ENCODE measurements at places on chromosomes 3 and 15. TPM values are rescaled to one million over a fixed set of nuclear protein-coding genes. Genes with fewer than 3 reads are reported as not detected.

DNA sequence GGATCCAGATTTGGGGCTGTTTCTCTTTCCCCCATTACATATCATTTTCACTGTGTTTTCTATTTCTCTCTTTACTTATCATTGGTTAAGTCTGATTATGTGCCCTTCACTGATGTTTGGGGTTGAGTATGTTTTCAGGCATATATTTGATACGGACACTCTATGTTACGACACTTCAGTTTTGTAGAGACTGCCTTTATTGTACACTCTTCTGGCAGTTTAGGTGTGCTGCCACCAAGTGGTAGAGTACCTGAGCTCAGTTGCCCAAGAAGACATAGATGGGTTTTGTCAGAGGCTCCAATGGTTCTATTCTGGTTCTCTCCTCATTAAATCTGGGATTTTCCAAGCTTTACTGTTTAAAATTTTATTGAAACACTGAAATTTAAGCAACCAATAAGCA lies 255.0 kb upstream of the ROPN1 start:
- no peak for DNase-seq

DNA sequence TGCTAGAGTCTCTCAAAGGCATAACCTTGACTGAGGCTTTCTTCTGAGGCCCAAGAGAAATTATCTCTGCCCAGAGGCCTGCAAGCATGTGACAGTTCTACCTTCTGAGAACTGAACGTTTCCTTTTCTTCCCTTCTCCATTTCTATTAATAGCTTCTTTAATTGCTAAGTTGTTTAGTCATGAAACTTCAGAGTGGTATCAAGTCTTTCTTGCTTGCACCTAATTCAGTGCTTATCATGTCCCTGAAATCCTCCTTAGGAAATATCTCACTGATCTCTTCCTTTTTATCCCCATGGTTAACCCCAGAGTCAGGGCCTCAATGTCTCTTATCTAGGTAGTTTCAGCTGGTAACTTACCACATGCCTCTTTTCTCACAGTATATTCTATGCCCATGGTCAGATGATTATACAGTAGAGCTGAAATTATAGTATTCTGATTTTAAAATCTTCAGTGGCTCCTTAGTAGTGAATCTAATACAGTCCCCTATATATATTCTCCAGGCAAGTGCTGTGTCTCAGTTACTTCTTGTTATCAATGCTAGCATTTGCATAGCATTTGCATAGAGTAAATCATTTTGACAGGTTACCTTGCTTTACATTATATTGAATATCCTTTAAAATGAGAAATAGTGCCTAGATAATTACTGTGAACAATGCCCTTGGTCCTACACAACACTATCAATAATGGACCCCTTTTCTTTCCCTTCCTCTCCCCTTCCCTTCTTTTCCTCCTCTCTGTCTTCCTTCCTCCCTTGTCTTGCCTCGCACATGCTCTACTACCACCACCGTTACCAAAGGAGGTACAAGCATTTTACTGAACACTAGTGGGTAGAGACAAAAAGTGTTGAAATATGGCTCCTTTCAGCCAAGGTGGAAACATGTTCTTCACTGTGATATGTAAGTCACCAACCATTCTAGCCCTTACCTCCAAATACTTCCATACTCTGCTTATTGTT lies 33.0 kb downstream of the KBTBD8 start:
- no peak for DNase-seq

DNA sequence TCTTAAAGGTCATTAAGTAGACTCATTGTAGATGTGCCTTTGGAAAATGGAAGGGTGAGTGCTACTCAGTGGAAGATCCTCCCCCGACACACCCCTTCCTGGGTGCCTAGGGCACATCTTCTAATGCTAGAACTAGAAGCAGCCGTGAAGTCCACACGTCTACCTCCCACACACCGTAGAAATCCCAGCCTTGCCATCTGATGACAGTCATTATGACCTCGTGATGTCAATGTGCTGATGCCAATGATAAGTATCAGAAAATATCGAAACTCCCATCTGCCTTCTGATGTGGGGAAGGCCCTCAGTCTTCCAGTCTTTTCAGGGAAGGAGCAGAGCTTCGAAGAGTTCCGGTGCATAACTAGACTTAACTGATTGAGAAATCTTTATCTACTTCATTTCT lies 282.1 kb upstream of the ROPN1 start:
- no peak for DNase-seq

DNA sequence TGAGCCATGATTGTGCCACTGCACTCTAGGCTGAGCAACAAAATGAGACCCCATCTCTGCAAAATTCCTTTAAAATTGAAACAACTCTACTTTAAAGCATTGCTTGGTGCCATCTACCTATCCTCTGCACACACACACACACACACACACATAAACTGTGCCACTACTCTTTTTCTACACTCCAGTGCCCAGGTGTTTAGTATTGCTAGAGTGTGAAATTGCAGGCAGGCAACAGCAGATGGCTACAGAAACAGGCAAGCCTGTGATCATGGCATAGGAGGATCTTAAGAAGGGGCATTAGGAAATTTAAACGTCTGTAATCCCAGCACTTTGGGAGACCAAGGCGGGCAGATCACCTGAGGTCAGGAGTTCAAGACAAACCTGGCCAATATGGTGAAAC lies 39.0 kb downstream of the SIDT1 start:
- no peak for DNase-seq

DNA sequence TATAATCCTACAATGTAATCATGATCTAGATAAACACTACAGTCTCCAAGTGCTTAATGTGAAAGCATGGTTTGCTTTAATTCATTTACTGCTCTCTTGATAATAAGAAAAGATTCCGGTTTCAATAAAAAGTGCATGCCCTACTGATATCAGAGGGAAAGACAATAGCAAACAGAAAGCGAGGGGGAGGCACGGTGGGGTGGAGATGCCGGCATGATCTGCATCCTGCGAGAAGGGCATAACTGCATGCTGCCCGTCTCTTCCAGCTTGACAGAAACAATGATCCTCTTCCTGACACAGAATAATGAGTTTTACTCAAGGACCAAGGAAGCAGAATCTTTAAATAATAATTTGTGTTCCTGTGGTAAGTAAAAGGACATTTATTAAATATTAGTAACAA lies 51.7 kb downstream of the GOLIM4 start:
- DNase-seq: no peak

ITIH1 gene
- polyA plus RNA-seq: not detected

KNG1 gene
- polyA plus RNA-seq: 169 TPM

Data from left renal pelvis (tissue), 4 donors.